Stimulated activated CD8-positive, alpha-beta memory T cell treated with anti-CD3 and anti-CD28 coated beads, Interleukin-7, amount 100 ng/mL, for 1 hour (primary cell): ENCODE measurements at places on chromosomes 1 and 21.

DNA sequence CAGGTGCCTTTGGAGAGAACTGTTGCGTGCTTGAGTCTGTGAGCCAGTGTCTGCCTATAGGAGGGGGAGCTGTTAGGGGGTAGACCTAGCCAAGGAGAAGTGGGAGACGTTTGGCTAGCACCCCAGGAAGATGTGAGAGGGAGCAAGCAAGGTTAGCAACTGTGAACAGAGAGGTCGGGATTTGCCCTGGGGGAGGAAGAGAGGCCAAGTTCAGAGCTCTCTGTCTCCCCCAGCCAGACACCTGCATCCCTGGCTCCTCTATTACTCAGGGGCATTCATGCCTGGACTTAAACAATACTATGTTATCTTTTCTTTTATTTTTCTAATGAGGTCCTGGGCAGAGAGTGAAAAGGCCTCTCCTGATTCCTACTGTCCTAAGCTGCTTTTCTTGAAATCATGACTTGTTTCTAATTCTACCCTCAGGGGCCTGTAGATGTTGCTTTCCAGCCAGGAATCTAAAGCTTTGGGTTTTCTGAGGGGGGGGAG is 2.4 kb downstream of the BTG2 start:
- no peak for DNase-seq

DNA sequence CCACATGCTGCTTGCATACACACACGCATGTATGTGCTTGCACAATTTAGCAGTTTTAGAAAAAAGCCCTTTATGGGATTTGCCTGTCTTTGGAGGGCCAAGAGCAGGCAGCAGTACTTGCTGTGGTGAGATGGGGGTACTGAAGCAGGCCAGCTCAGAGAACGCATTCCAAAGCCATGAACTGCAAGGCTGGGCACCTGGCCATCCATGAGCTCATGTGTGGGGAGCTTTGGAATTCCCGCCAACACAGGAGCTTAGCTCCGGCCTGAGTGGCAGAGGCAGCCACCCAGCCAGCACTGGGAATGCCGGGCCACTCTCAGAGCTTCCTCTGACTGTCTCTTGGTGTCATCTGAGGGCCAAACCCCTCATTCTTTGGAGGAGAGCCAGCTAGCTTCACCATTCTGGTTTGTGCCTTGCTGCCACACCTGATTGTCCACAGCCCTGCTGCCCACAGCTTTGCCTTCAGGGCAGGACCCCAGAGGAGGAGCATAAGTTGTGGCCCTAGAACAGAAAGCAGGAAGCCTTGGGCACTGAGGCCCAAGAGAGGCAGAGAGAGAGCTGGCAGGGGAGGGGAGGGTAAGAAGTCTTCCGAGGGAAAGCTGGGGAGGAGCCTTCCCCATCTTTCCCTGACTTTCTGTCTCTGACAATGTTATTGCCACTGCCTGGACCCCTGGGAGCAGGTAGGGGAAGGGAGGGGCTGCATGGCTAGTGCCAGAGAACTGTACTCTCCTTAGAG is 92.1 kb upstream of the POU3F1 start:
- no peak for DNase-seq

GRCh38 chr1:48936436-48936835 is 159.7 kb upstream of the BEND5 start:
- no peak for DNase-seq

GRCh38 chr1:112540226-112540794 is 31.5 kb downstream of the WNT2B start:
- DNase-seq, result no peak

GRCh38 chr1:60575326-60575977 is 501.9 kb upstream of the C1orf87 start:
- no peak for DNase-seq

DNA sequence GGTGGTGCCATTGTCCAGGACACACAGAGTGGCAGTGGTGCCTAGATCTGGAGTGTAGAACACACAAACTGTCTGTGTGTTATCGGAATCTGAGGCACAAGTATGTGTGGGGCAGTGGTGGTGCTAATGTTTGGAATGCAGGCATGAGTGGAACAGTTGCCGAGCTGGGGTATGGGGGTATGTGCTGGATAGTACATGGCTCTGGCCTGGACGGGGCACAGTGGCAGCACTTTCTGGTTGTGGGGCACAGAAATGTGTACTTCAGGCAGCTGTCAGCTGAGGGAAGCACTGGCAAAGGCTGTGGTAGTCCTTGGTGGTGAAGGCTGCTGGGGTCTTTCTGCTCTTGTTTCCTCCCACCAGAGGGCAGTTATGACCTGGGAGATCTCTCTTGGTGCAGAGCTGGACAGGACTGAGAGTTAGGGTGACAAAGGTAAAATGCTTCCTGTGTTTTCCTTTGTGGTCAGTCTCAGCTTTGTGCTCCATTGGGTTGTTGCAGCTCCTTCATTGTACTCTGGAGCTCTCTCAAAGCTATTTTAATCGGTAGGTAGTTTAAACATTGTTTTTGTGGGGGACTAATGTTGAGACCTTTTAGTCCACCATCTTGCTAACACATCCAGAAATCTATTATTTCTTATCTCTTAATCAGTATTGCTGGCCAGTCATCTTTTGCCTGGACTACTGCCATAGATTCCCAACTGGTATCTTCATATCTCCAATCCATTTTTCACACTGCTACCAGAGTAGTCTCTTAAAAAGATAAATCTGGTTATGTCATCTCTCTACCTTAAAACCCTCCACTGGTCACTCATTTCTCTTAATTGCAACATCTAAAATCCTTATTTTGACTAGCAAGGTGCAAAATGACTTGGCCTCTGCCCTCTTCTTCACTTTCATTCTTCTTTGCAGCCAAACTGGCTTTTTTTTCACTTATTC is 83.9 kb upstream of the NBPF4 start:
- DNase-seq, result no peak

GRCh38 chr1:33244809-33245186 is 11.5 kb upstream of the ZNF362 start:
- DNase-seq, result no peak

- DNase-seq, result no peak
Measured at GRCh38 chr1:215845234-215845891, 278.3 kb downstream of the KCTD3 start.

DNA sequence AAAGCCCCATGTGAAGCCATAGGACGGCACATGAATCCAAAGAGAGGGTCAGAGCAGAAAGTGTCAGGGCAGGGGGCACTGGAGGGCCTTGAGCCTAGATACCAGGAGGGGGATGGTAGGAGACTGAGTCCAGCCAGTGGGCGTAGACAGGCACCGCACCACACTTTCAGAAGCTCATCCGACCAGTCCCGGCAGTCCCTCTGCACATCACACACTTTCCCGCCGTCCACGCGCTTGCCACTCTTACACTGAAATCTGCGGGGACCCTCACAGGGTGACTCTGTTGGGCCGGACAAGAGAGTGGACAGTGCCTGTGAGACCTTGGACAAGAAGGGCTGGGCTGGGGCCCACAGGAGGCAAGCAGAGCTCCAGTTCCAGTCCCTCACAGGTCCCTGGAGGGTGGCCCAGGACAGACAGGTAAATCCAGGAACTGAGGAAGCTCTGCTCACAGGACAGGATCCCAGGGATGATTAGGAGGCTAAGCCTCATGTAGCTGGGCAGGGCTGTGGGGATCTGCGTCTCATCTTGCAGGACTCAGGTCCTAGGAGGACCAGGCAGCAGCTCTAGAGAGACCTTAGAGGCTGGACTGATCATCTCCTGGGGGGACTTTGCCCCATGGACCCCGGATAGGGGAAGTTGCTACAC is 36.3 kb upstream of the MAGOH start:
- DNase-seq, result no peak

- no peak for DNase-seq
Measured at GRCh38 chr1:198417039-198417438, 123.4 kb downstream of the ATP6V1G3 start.

DNA sequence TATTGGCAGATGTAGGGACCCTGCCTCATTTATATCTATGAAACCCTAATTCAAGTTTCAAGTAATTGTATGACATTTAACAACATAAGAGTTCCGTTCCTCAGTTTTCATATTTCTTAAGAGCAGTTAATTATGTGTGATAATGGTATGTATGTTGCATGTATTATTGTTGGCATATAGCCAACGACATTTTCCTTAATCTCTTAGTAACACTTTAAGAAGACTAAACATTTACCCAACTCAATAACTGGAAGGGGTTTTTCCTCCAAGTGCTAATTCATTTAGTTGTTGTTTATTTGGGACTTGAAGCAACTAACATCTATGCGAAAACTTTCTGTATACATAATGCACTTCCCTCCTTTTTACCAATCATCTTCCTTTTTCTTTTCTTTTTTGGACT is 1.5 kb upstream of the RALGPS2 start:
- DNase-seq, result no peak

GRCh38 chr1:184465489-184466146 is 78.8 kb downstream of the C1orf21 start:
- no peak for DNase-seq

GRCh38 chr1:43864111-43865045 is 69.2 kb upstream of the ARTN start:
- DNase-seq, result no peak

DNA sequence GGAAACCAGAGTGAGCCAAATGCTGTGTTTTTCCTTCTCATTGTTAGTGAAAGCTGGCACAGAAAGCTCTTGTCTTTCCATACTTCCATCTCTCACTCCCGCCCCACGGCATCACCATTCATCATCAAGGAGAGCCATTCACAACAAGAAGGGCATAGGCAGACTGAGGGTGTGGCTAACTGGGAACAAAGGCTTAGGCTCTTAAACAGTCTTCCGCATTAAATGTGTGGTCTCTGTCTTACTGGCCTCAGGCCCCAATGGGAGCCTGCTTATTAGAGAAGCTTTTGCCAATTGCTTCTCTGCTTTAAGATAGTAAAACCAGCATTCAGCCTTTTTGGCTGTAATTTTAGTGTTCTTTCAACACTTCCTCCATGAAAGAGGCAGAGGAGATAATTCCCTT is 51.4 kb downstream of the TNFSF18 start:
- no peak for DNase-seq

- no peak for DNase-seq
Measured at GRCh38 chr1:153790313-153790965, 15.2 kb downstream of the SLC27A3 start.

DNA sequence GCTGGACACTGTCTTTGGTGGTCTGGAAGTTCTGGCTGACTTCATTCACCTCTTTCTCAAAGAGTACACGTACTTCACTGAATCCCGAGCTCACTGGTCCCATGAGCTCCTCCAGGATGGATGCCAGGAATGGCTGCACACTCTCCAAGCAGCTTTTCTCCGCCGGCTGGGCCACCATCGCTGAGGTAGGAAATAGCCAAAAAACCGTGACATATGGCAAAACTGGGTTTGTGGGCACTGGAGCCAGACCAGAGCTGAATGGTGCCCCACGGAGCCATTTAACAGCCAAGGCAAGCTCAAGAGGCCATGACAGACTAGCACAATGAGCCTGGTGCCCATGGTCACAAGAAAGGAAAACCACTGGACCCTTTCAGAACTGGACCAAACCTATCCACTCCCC is 64.0 kb upstream of the EDEM3 start:
- DNase-seq, result no peak

DNA sequence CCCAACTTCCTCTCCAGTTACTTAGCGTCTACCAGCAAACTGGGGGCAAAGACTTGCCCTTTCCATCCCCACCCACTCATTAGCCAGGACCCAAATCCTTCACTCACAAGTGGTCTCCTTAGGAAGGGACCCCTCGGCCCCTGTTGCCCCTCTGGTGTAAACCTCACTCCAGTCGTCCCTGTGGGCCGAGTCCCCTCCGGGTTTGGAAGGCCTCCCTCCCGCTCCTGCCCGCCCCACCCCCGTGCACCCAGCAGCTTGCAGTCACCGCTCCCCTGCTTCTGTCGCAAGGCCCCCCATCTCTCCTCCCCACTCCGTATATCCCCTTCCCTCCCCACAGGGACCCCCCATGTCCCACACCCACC is 1.2 kb downstream of the EFHD2 start:
- no peak for DNase-seq

GRCh38 chr1:82700476-82700875 is 899.7 kb downstream of the ADGRL2 start:
- no peak for DNase-seq

GRCh38 chr1:215672482-215672881 is 105.4 kb downstream of the KCTD3 start:
- DNase-seq, result no peak

GRCh38 chr21:27582948-27583430 is 616.1 kb upstream of the ADAMTS5 start:
- DNase-seq, result no peak

- DNase-seq, result no peak
Measured at GRCh38 chr1:53112861-53113260, 29.6 kb downstream of the SLC1A7 start.

DNA sequence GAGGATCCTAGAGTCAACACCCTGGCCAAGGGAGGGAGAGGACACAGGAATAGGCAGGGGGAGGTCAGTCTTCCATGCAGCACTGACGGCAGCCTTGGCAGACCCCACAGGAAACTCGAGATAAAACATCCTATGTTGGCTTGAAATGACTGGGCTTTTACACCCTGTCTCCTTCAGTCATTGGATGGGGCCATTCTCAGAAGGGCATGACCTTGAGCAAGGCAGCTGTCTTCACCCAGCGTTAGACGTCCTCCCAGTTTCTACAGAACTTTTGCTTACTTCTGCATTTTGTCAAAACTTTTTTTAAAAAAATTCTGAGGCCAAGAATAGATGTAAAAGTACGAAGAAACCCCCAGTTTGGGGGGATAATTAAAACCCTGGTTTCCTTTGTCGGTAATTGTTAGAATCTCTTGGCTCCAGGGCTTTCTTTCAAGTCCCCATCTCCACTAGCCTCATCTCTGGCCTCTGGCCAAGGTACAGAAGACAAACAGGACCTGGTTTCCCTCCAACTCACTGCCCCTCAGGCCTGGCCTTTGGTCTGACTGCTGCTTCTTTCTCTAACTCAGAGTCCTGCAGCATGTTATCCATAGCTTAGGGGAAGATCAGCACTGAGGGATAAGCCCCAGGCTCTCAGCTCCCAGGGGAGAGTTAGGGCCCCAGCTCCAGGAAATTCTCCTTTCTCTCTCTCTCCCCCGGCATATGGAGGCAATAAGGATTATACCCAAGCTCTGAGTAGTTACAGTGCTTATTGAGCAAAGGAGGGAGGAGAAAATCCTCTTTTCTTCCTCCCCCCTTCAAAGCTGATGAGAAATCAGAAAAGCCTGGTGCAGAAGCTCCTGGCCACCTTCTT is 51.6 kb upstream of the KCND3 start:
- no peak for DNase-seq

GRCh38 chr1:228249513-228250305 is 41.9 kb downstream of the OBSCN start:
- DNase-seq, result no peak

DNA sequence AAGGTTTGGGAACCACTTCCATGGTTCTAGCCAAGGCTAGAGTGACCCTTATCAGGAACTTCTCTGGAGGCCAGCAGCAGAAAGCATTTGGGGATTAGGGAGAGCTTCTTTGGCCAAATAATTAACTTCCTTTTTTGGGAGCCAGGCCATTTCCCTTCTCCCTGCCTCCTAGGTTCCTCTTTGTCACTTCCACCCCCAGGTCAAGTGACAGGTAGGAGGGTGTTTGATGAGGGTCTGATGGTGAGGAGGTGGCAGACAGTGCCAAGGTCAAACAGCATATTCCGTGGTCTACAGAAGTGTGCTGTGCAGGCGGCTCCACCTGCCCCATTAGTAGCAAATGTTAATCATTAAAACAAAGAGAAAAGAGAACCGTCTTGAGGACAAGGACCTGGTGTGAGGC is 1.9 kb upstream of the KCNA10 start:
- no peak for DNase-seq
